Diencephalon (tissue), 1 donor: ENCODE measurements at places on chromosomes 16 and 17. TPM values are rescaled to one million over a fixed set of nuclear protein-coding genes. Genes with fewer than 3 reads are reported as not detected.

The CYB5B gene
- total RNA-seq, result 57.4 TPM

The PRR35 gene
- not detected for total RNA-seq

The USP6 gene
- total RNA-seq, result 0.23 TPM

The ZNF764 gene
- 9.2 TPM for total RNA-seq

The CRHR1 gene
- 6.2 TPM for total RNA-seq

The NACA2 gene
- total RNA-seq, result not detected

The GINS2 gene
- 5.8 TPM for total RNA-seq

The ITGAX gene
- 3.0 TPM for total RNA-seq

The MYH3 gene
- total RNA-seq, result 1.4 TPM

The WNK4 gene
- 0.69 TPM for total RNA-seq

The HS3ST3A1 gene
- total RNA-seq, result not detected

The PERCC1 gene
- total RNA-seq, result not detected

The NTHL1 gene
- 26.8 TPM for total RNA-seq

The ASPHD1 gene
- total RNA-seq, result 14.8 TPM

The RGS11 gene
- total RNA-seq, result 10.1 TPM

The OR3A3 gene
- total RNA-seq, result not detected

The GCGR gene
- total RNA-seq, result not detected

The TRPV3 gene
- total RNA-seq, result 2.8 TPM

The KRTAP4-3 gene
- not detected for total RNA-seq

The MYH13 gene
- total RNA-seq, result not detected

The SPATA2L gene
- 23.3 TPM for total RNA-seq

The ACAP1 gene
- total RNA-seq, result 0.23 TPM

The NTN1 gene
- total RNA-seq, result 24.2 TPM

The MVP gene
- 9.2 TPM for total RNA-seq

The KRT32 gene
- total RNA-seq, result not detected

The CPHXL2 gene
- not detected for total RNA-seq

The MYLK3 gene
- 5.5 TPM for total RNA-seq

The DOC2A gene
- total RNA-seq, result 12.5 TPM

The ELOB gene
- total RNA-seq, result 158 TPM

The TNS4 gene
- total RNA-seq, result not detected

The PLLP gene
- 3.9 TPM for total RNA-seq

The KRT33B gene
- not detected for total RNA-seq

The ECI1 gene
- 17.5 TPM for total RNA-seq

The SMTNL2 gene
- total RNA-seq, result 5.8 TPM

The MFAP4 gene
- 0.92 TPM for total RNA-seq

The RDM1 gene
- 3.0 TPM for total RNA-seq

The SCPEP1 gene
- 10.8 TPM for total RNA-seq

The HCRT gene
- 1.6 TPM for total RNA-seq
